ENCODE measurements at places on chromosomes 11 and 22. TPM values are rescaled to one million over a fixed set of nuclear protein-coding genes. Genes with fewer than 3 reads are reported as not detected.

SMTNL1 gene
- polyA plus RNA-seq: not detected

MMP1 gene
- 2.7 TPM for polyA plus RNA-seq

SYT8 gene
- 3.2 TPM for polyA plus RNA-seq

ZNF215 gene
- 2.2 TPM for polyA plus RNA-seq

GUCY1A2 gene
- polyA plus RNA-seq: 1.4 TPM

E2F8 gene
- 4.7 TPM for polyA plus RNA-seq

PDE3B gene
- 4.1 TPM for polyA plus RNA-seq

DNA sequence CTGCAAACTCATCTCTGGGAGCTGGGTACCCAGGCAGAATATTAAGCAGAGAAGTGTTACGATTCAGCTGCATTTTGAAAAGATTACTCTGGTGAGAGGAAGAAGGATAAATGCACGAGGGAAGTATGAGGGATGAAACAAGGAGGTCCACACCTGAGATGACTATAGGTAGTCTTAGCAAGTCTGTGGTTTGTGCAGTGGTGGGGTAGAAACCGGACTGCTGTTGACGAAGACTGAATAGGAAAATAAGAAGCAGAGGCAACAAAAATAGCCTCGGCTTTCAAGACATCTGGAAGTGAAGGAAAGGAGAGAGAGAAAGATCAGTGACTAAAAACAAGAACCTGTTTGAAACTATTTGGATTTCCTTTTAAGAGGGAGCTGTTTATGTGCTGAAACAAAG is 810.8 kb downstream of the OPCML start:
- DNase-seq: no peak
- H3K4me1 ChIP-seq: no peaks in the 10 kb centered on the region
- H3K4me3 ChIP-seq: no peak overlapping the region

GRCh38 chr22:31969789-31970489 is 25.6 kb downstream of the YWHAH start:
- H3K27me3 ChIP-seq: no peaks in the 10 kb centered on the region
- peak; percentile 88 for DNase-seq
- H3K36me3 ChIP-seq: no peaks in the 10 kb centered on the region
- H3K4me1 ChIP-seq: peaks cover 23% of the 10 kb centered on the region
- H3K27ac ChIP-seq: no peak overlapping the region

- peak overlapping the region; percentile 95 for H3K27ac ChIP-seq
- peak; percentile 32 for DNase-seq
- H3K4me1 ChIP-seq: peaks cover 8% of the 10 kb centered on the region
- H3K27me3 ChIP-seq: no peaks in the 10 kb centered on the region
- peak overlapping the region; percentile 94 for H3K4me3 ChIP-seq
- no peaks in the 10 kb centered on the region for H3K36me3 ChIP-seq
Measured at GRCh38 chr11:102451041-102451680, 1.4 kb downstream of the TMEM123 start.

- H3K4me3 ChIP-seq: no peak overlapping the region
- H3K27me3 ChIP-seq: no peaks in the 10 kb centered on the region
- no peak overlapping the region for H3K27ac ChIP-seq
- peaks cover 51% of the 10 kb centered on the region for H3K36me3 ChIP-seq
Measured at GRCh38 chr11:70818351-70818750, 420.0 kb downstream of the CTTN start.

- no peak overlapping the region for H3K27ac ChIP-seq
- H3K36me3 ChIP-seq: no peaks in the 10 kb centered on the region
- H3K4me1 ChIP-seq: no peaks in the 10 kb centered on the region
Measured at GRCh38 chr11:118938491-118939403, 13.0 kb upstream of the BCL9L start.

- H3K27me3 ChIP-seq: peaks cover 2% of the 10 kb centered on the region
- no peak for DNase-seq
- H3K36me3 ChIP-seq: no peaks in the 10 kb centered on the region
- no peaks in the 10 kb centered on the region for H3K4me1 ChIP-seq
Measured at GRCh38 chr11:125183641-125184040, 19.1 kb downstream of the PKNOX2 start.

DNA sequence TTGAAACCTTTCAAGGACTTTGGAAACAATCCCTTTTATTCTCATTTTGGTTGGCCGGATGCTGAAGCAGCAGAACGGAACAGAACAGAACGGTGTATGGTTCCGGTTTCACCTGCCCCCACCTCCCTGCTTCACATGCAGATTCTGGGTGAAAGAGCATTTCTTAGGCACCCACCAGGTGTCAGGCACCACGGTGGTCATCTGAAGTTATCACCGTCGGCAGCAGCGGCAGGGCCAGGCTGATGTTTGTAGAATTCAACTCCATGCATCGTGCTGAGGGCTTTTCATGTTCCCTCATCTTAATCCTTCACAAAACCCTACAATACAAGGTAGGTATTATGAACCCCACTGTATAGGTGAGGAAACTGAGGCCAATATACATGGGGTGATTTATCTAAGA is 13.6 kb upstream of the PHF21B start:
- H3K4me1 ChIP-seq: no peaks in the 10 kb centered on the region
- no peak for DNase-seq
- H3K4me3 ChIP-seq: no peak overlapping the region
- H3K27me3 ChIP-seq: peaks cover 8% of the 10 kb centered on the region
- no peaks in the 10 kb centered on the region for H3K36me3 ChIP-seq

- peak; percentile 25 for DNase-seq
- H3K27ac ChIP-seq: no peak overlapping the region
- H3K27me3 ChIP-seq: no peaks in the 10 kb centered on the region
- no peaks in the 10 kb centered on the region for H3K36me3 ChIP-seq
- H3K4me3 ChIP-seq: no peak overlapping the region
Measured at GRCh38 chr11:22792497-22792896, 37.1 kb downstream of the SVIP start.

- no peak overlapping the region for H3K27ac ChIP-seq
- no peaks in the 10 kb centered on the region for H3K4me1 ChIP-seq
- no peak overlapping the region for H3K4me3 ChIP-seq
- no peaks in the 10 kb centered on the region for H3K36me3 ChIP-seq
- H3K27me3 ChIP-seq: peaks cover 2% of the 10 kb centered on the region
Measured at GRCh38 chr22:44336962-44337677, 24.4 kb upstream of the SHISAL1 start.

GRCh38 chr22:46977656-46978343 is 215.3 kb downstream of the TBC1D22A start:
- H3K27ac ChIP-seq: no peak overlapping the region
- no peak for DNase-seq
- H3K4me1 ChIP-seq: no peaks in the 10 kb centered on the region
- peaks cover 14% of the 10 kb centered on the region for H3K36me3 ChIP-seq

DNA sequence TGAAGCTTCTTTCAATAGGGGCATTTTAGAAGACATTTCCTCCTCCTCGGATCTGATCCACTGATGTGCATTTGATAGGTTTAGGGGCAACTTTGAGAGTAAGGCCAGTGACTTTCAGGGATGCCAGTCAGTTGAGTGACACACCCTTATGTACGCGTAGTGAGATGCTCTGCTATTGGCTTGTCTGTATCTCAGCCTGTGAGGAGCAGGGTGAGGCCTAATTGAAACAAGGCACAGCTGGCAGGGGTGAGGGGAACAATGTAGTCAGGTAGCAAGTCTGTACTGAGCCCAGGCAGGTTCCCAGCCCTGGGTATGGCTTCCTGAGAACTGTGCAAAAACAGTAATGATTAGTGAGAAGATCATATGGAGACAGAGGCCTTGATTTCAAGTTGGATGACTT is 61.5 kb downstream of the STIM1 start:
- no peak overlapping the region for H3K27ac ChIP-seq
- no peaks in the 10 kb centered on the region for H3K27me3 ChIP-seq
- H3K4me1 ChIP-seq: no peaks in the 10 kb centered on the region

DNA sequence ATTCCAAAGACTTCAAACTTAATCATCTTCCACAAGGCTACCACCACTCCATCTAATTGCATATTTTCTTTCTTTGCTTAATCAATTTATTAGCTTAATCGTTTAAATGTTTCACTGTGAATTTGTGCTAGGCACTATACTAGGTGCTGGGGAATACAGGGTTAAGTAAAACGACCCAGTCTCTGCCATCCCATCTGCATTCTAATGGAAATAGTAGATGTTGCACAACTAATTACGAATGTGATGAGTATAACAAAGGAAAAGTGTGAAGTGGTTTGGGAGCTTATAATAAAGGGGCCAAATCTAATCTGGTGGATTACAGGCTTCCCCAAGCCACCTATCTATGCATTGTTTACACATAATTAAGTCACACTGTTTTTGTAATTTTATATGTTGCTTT is 147.1 kb downstream of the FAM181B start:
- no peaks in the 10 kb centered on the region for H3K27me3 ChIP-seq
- H3K27ac ChIP-seq: no peak overlapping the region
- H3K4me3 ChIP-seq: no peak overlapping the region
- no peak for DNase-seq

DNA sequence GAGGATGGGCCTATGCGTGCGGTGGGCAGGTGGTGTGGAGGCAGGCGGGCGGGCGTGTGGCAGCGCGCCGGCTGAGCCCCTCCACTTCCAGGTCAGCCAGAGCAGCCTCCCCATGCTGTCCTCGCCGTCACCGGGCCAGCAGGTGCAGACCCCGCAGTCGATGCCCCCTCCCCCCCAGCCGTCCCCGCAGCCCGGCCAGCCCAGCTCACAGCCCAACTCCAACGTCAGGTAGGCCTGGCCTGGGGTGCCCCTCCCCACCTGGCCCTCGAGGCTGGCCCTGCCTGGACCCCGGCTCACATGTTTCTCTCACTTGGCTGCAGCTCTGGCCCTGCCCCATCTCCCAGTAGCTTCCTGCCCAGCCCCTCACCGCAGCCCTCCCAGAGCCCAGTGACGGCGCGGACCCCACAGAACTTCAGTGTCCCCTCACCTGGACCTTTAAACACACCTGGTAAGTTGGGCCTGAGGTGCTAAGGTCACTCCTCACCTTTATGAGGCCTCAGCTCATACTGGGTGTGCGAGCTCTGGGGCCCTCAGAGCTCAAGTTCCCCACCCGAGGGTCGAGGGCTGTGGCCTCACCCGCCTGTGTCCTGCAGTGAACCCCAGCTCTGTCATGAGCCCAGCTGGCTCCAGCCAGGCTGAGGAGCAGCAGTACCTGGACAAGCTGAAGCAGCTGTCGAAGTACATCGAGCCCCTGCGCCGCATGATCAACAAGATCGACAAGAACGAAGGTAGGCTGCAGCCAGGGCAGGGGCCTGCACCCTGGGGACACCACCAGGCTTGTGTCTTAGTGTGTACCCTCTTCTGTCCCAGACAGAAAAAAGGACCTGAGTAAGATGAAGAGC is 75.3 kb downstream of the MED15 start:
- no peak overlapping the region for H3K4me3 ChIP-seq
- no peak for DNase-seq
- H3K36me3 ChIP-seq: peaks cover 99% of the 10 kb centered on the region
- H3K27ac ChIP-seq: no peak overlapping the region
- H3K27me3 ChIP-seq: no peaks in the 10 kb centered on the region

DNA sequence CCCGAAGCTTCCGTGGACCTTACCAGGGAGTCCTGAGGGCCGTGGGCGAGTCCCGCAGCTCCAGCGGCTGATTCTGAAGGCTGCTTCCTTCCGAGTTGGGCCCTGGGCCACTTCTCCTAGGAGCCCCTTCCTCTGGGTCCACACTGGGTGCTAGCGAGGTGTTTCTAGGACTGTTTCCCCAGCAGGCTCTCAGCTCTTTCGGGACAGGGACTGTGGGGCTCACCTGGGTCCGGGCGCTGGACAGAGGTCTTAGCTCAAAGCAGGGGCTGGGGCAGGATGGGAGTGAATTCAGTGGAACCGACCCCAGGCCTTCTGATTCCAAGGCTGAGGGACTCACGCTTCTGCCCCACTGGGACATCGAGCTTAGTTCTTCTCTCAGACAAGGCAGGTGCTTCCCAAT is 29.3 kb upstream of the CSNK1E start:
- H3K27me3 ChIP-seq: no peaks in the 10 kb centered on the region
- DNase-seq: no peak
- no peaks in the 10 kb centered on the region for H3K36me3 ChIP-seq
- H3K4me3 ChIP-seq: no peak overlapping the region

GRCh38 chr11:78156127-78156844 is 16.9 kb upstream of the ALG8 start:
- no peak overlapping the region for H3K4me3 ChIP-seq
- DNase-seq: no peak
- H3K4me1 ChIP-seq: no peaks in the 10 kb centered on the region
- no peak overlapping the region for H3K27ac ChIP-seq
- H3K36me3 ChIP-seq: peaks cover 2% of the 10 kb centered on the region

- no peak for DNase-seq
- H3K4me1 ChIP-seq: no peaks in the 10 kb centered on the region
- H3K36me3 ChIP-seq: no peaks in the 10 kb centered on the region
Measured at GRCh38 chr11:91005458-91005857, 782.6 kb upstream of the CHORDC1 start.

DNA sequence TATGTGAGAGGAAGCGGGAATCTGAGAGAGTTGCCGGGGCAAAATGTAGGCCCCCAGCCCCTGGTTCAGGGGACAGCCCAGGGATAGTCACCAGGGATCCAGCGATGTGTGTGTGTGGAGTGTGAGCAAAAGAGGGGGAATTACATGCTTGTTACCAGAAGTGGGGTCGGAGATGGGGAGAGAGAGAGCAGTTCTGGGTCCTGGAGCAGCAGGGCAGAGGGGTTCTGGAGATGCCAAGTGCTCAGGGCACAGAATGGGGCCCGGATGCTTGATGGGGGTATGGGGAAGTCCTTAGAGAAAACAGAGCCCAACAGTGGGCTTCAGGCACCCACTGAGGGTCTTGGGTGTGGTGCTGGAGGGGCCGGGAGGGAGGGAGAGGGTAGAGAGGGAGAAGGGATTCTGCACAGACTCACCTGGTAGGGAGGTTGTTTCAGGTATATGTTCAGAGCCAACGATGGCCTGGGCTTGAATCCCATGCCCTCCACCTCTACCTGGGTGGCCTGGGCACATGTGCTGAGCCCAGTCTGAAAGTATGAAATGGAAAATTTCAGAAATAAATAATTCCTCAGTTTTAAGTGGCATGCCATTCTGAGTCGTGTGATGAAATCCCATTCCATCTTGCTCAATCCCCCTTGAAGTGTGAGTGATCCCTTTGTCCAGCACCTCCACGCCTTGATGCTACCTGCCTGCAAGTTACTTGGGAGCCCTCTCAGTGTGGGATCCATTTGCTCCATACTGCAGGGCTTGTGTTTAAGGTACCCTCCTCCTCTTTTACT is 12.4 kb downstream of the SMIM38 start:
- no peaks in the 10 kb centered on the region for H3K4me1 ChIP-seq
- peaks cover 2% of the 10 kb centered on the region for H3K27me3 ChIP-seq
- DNase-seq: no peak
- no peak overlapping the region for H3K27ac ChIP-seq
- H3K4me3 ChIP-seq: no peak overlapping the region

DNA sequence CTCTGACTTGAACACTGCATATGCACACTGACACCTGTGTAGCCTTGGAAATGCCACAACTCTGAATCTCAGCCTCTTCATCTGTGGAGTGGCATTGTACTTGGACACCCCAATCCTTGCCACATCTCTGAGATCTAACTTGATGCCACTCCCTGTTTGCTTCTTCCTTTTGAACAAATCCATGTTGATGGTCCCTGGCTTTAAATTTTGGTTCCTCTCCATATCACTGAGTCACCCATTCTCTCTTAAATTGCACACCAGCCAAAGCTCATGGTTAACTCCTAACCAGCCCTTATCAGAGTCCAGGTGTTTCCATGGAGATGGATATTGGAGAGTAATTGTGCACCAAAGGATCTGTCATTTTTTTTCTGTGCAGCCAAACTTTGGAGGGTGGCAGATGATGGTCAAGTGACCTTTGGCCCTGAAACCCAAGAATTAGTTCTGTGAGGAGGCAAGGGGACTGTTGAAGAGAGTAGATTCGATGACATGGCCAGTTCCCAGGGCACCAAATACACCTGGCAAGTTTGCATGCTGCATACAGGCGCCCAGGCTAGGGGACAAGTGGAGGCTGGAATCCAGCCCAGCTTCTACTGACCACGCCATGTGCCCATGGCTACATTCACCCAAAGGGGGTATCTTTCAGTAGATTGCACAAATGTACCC is 25.1 kb upstream of the PAMR1 start:
- no peak for DNase-seq
- H3K27me3 ChIP-seq: peaks cover 2% of the 10 kb centered on the region
- H3K4me3 ChIP-seq: no peak overlapping the region
- H3K27ac ChIP-seq: no peak overlapping the region

Data from small intestine (tissue), 16 donors.